ENCODE measurements at places on chromosomes 2 and 18. TPM values are rescaled to one million over a fixed set of nuclear protein-coding genes. Genes with fewer than 3 reads are reported as not detected.

Gene CFAP65
- total RNA-seq = 1.3 TPM

Gene ACTG2
- not detected for total RNA-seq

Gene CREG2
- total RNA-seq = 1.3 TPM

Gene FNDC4
- total RNA-seq = 7.2 TPM

Gene CYTIP
- total RNA-seq = not detected

Gene VWC2L
- not detected for total RNA-seq

Gene PTPRM
- 48.5 TPM for total RNA-seq

Gene WNT10A
- 3.4 TPM for total RNA-seq

Gene CRYGC
- total RNA-seq = not detected

Gene B3GNT7
- total RNA-seq = 14.4 TPM

Gene C18orf32
- total RNA-seq = 73.8 TPM

Gene ACVR1C
- total RNA-seq = 0.99 TPM

Gene CABYR
- total RNA-seq = 10.6 TPM

Gene HOXD11
- not detected for total RNA-seq

Gene ALPI
- not detected for total RNA-seq

Gene CPS1
- total RNA-seq = 1.1 TPM
